Hypothalamus (tissue), 51 donors: ENCODE measurements at places on chromosomes 13 and 19.

- no peak for DNase-seq
Measured at GRCh38 chr13:113840541-113841352, 23.1 kb downstream of the GAS6 start.

- DNase-seq = no peak
Measured at GRCh38 chr19:41238244-41238643, 19.2 kb downstream of the AXL start.

GRCh38 chr13:48600374-48601364 lies 53.1 kb upstream of the CYSLTR2 start:
- DNase-seq = no peak

- DNase-seq = no peak
Measured at GRCh38 chr13:98488736-98489135, 88.2 kb downstream of the STK24 start.

DNA sequence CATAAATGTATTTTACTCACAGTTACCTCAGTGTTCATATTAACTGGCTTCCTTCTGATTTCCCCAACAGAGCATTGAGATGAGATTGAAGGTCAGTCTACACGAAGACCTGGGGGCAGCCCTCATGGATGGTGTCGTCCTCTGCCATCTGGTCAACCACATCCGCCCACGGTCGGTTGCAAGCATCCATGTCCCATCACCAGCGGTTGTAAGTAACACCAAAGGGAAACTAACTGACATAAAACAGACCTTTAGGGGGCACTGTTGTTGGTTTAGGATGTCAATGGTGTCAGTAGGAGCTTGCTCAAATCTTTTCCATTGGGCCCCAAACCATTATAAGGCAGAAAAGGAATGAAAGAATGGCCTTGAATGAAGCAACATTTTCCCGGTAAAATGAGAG lies 68.2 kb downstream of the ESD start:
- DNase-seq = no peak

DNA sequence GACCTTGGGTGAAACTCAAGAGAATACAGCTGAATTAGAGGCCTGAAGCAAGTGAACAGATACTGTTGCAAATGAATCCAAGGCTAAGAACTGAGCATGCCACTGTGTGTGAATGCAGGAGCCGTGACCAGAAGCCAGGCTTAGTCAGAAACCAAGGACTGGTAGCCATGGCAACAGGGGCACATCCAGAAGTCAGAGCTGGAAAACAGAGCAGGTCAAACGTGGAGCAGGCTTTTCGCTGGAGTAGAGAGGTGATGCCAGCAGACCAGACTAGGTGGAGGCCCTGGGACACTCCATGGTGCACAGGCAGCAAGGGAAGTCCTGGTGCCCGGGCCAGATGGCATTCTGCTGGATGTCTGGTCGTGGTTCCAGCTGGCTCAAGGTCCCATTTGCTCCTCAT lies 564.1 kb downstream of the PCDH9 start:
- peak; percentile 71 for DNase-seq

GRCh38 chr19:42594617-42595489 lies at the start of gene CEACAM8:
Gene CEACAM8 (minus strand): TSS chr19:42594924. CDS start chr19:42594828, 96 bp downstream.
- no peak for DNase-seq

DNA sequence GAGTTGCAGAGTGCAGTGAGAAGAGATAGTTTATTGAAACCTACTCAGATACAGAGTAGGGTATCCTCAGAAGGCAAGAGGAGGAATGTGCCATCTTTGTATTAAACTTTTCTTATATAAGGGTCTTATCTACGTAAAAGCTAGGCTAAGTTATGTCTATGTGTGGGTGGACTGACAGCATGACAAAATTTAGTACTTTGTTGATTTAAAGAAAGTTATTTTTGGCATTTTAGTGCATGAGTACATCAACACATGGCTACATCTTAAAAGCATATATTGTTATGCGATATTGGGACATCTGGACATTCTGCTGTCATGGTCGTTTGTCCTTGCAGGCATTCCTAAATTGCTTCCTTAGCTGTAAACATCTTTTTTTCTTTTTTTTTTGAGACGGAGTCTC lies 19.0 kb upstream of the ATP8A2 start:
- no peak for DNase-seq

GRCh38 chr13:100129605-100130004 lies 40.7 kb downstream of the PCCA start:
- no peak for DNase-seq

DNA sequence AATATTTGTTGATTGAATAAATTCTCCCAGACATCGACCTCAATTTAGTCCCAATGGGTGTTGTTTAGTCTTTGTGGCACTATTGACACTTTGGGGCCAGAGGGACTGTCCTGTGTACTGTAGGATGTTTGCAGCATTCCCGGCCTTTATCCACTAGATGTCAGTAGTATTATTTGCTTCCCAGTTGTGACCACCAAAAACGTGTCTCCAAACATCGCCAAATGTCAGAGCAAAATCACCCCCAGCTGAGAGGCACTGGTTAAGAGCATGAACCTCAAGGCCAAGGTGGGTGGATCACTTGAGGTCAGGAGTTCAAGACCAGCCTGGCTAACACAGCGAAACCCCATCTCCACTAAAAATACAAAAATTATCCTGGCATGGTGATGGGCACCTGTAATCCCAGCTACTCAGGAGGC lies 15.4 kb downstream of the NLRP12 start:
- no peak for DNase-seq

GRCh38 chr19:31598730-31599238 lies 249.5 kb upstream of the TSHZ3 start:
- DNase-seq = no peak

DNA sequence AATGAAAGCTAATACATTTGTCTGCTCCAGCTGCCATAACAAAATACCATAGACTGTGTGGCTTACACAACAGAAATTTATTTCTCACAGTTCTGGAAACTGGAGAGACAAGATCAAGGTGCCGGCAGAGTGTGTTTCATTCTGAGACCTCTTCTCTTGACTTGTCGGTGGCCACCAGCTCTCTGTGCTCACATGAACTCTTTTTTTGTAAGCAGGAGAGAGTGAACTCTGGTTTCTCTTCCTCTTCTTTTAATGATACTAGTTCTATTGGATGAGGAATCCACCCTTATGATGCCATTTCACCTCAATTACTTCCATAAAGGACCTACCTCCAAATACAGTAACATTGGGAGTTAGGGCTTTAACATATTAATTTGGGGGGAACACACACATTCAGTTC lies 11.7 kb downstream of the KCTD12 start:
- DNase-seq = no peak
